Breast epithelium (tissue), 4 donors: ENCODE measurements at places on chromosomes 6 and 20. TPM values are rescaled to one million over a fixed set of nuclear protein-coding genes. Genes with fewer than 3 reads are reported as not detected.

GRCh38 chr6:11650025-11650696 lies 112.6 kb downstream of the TMEM170B start:
- H3K36me3 ChIP-seq = no peaks in the 10 kb centered on the region
- no peaks in the 10 kb centered on the region for H3K4me1 ChIP-seq
- H3K27me3 ChIP-seq = no peaks in the 10 kb centered on the region
- DNase-seq = no peak
- H3K27ac ChIP-seq = no peak overlapping the region
- no peak overlapping the region for H3K4me3 ChIP-seq

PHACTR2 gene
- total RNA-seq = 53.3 TPM

RAMACL gene
- 2.6 TPM for total RNA-seq

GRCh38 chr6:164290101-164290500 lies 875.6 kb downstream of the QKI start:
- DNase-seq = no peak
- H3K4me1 ChIP-seq = no peaks in the 10 kb centered on the region
- H3K27me3 ChIP-seq = no peaks in the 10 kb centered on the region
- H3K4me3 ChIP-seq = no peak overlapping the region
- H3K36me3 ChIP-seq = no peaks in the 10 kb centered on the region

DNA sequence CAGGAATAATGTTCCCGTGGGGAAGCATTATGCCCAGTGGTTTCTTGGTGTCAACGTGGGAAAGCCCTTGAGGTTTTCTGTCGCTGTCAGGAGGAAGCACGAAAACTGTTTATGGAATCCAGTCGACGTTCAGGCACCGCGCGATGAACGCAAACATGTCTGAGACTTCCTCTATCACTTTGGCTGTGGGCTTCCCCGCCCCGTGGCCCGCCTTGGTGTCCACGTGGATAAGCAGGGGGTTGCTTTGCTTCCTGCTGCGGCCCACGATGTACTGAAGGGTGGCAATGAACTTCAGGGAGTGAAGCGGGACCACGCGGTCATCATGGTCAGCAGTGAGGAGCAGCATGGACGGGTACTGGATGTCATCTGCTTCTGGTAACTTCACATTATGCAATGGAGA lies 98.2 kb upstream of the POPDC3 start:
- no peak overlapping the region for H3K4me3 ChIP-seq
- H3K4me1 ChIP-seq = no peaks in the 10 kb centered on the region
- no peaks in the 10 kb centered on the region for H3K36me3 ChIP-seq
- DNase-seq = no peak
- H3K27me3 ChIP-seq = no peaks in the 10 kb centered on the region
- H3K27ac ChIP-seq = no peak overlapping the region

ACOT8 gene
- total RNA-seq = 37.3 TPM

DNA sequence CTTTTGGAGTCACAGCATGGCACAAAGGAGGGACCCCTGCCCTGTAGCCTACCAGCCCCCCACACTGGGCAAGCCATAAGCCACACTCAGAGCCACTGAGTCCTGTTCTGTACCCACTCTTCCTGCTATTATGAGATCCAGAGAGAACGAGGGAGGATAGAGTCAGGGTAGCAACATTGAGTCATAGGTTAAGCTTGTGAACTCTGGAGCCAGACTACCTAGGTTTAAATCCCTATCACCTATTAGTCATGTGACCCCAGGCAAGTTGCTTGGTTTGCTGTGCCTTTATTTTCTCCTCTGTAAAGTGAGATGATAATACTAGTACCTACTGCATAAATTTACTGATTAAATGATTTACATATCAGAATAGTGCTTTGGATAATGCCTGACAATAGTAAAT lies 540 bp downstream of the CNBD2 start:
- no peak overlapping the region for H3K4me3 ChIP-seq
- H3K27me3 ChIP-seq = no peaks in the 10 kb centered on the region
- no peak for DNase-seq
- H3K27ac ChIP-seq = no peak overlapping the region
- no peaks in the 10 kb centered on the region for H3K36me3 ChIP-seq
- H3K4me1 ChIP-seq = no peaks in the 10 kb centered on the region

GRCh38 chr6:10535193-10535592 lies 14.0 kb downstream of the GCNT2 start:
- no peak overlapping the region for H3K4me3 ChIP-seq
- H3K27ac ChIP-seq = no peak overlapping the region

GRCh38 chr20:25227317-25227831 lies 20.5 kb upstream of the PYGB start:
- peak overlapping the region; percentile 86 for H3K27ac ChIP-seq
- DNase-seq = no peak
- peaks cover 12% of the 10 kb centered on the region for H3K4me1 ChIP-seq
- H3K36me3 ChIP-seq = no peaks in the 10 kb centered on the region
- H3K27me3 ChIP-seq = no peaks in the 10 kb centered on the region

- DNase-seq = no peak
- no peak overlapping the region for H3K4me3 ChIP-seq
- no peaks in the 10 kb centered on the region for H3K27me3 ChIP-seq
- no peaks in the 10 kb centered on the region for H3K36me3 ChIP-seq
These were observed 144.4 kb downstream of the AHI1 start for GRCh38 chr6:135353113-135353512.

DNA sequence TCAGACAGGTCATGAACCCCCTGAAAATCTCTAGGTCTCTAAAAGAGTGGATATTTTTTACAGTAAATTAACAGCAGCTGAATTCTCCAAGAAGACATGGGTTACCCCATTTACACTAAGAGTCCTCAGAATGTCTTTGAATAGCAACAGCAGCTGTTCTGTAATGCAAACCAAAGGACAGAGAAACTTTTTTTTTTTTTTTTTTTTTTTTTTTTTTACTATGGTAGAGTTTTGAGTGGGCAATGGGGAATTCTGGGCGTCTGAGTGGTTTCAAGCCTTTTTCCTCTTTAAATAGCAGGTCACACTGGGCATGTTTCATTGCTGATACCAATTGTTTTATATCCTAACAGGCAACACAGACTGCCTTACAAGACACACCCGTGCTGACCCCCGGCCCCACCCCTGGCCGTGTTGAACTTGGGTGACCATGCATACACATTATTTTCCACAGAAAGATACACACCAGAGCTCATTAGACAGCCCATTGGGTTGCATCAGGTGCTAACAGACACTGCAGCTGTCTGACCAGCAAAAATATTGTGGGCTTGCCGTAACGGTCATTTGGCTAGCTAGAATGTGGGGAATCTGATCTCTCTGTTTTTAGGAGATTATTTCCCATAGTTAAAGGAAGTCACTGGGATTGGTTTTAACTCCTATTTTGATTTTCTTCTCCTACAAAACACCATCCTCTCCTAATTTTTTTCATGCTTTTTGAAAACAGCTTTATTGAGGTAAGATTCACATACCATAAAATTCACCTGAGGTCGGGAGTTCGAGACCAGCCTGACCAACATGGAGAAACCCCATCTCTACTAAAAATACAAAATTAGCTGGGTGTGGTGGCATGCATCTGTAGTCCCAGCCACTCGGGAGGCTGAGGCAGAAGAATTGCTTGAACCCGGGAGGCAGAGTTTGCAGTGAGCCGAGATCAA lies 26.7 kb upstream of the IRF4 start:
- H3K27me3 ChIP-seq = peaks cover 37% of the 10 kb centered on the region
- H3K4me3 ChIP-seq = no peak overlapping the region
- H3K4me1 ChIP-seq = no peaks in the 10 kb centered on the region
- no peak for DNase-seq

DNA sequence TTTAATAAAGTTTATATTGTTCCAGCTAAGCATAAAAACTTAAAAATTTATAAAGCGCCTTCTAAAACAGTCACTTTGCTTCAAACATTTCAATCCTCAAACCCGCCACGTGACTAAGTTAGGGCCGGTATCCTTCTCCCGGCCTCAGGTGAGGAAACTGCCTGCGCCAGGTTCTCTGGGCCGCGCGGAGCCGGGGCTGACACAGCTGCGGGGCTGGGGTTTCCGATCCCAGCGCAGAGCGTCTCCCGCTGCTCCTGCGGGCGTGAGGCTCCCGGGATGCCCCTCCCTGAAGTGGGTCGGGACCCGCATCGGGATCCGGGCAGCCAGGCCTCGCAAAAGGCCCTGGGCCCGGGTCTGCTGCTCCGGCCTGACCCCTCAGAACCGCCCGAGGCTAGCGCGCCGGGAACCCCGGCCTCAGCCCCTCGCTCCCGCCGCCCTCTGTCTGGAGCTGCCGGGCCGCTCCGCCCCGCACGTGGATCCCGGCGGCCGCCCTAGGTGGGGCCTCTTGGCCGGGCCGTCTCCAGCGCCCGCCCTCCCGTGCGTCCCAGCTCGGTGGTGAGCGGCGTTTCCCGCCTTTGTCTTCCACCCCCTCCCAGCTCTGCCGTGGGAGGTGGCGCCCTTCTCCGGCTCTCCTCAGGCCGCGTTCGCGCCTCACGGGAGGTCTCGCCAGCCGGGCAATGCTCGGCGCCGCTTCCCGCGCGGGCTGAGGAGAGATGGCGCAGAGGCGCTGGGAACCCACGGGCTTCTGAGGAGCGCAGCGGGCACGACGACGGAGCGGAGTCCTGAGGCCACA lies 267.9 kb downstream of the DLL1 start:
- H3K4me1 ChIP-seq = peaks cover 8% of the 10 kb centered on the region
- H3K36me3 ChIP-seq = no peaks in the 10 kb centered on the region
- H3K27ac ChIP-seq = peak overlapping the region; percentile 68
- H3K27me3 ChIP-seq = no peaks in the 10 kb centered on the region

ACAT2 gene
- total RNA-seq = 9.4 TPM

DNA sequence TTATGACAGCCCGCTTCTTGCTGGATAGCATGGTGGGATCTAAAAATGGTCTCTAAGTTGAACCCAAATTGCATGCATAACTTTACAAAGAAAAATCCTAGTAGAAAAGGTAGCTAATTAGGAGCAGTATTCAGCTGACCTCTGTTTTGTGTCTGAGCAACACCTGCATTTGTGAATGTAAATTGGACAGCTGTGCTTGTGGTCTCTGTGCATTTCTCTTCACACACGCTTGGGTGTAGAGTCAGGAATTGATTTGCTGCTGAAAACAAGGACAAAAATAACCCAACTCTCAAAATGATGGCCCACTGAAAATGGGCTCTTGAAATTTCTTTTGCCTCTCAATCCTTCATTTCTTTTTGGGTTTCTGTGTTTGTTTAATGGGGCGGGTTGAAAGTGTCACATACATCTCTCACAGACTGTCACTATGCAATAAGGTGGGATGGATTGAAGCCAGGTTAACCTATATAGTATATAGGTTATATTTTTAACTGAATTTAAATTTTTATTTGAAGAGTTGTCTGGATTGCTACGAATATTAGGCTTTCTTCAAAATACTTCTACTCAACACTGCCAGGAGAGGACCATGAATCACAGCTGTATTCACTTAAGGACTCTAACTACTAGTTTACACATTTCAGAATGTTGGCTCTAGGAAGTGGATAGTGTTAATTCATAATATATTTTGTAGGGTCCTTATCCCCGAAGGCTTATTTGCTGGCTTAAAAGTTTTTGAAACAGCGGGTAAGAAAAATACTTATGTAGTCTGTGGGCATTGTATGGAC lies 46.5 kb downstream of the SOBP start:
- H3K27ac ChIP-seq = no peak overlapping the region
- no peaks in the 10 kb centered on the region for H3K36me3 ChIP-seq
- no peak overlapping the region for H3K4me3 ChIP-seq
- H3K27me3 ChIP-seq = no peaks in the 10 kb centered on the region
- H3K4me1 ChIP-seq = no peaks in the 10 kb centered on the region

GRCh38 chr20:37907330-37907676 lies 4.4 kb downstream of the VSTM2L start:
- no peak overlapping the region for H3K4me3 ChIP-seq
- DNase-seq = no peak
- H3K27me3 ChIP-seq = peaks cover 47% of the 10 kb centered on the region
- no peaks in the 10 kb centered on the region for H3K4me1 ChIP-seq

GRCh38 chr6:18280084-18280483 lies 15.8 kb upstream of the DEK start:
- peaks cover 7% of the 10 kb centered on the region for H3K4me1 ChIP-seq
- no peaks in the 10 kb centered on the region for H3K36me3 ChIP-seq
- H3K27me3 ChIP-seq = peaks cover 32% of the 10 kb centered on the region
- no peak for DNase-seq

TRIM40 gene
- total RNA-seq = not detected

DNA sequence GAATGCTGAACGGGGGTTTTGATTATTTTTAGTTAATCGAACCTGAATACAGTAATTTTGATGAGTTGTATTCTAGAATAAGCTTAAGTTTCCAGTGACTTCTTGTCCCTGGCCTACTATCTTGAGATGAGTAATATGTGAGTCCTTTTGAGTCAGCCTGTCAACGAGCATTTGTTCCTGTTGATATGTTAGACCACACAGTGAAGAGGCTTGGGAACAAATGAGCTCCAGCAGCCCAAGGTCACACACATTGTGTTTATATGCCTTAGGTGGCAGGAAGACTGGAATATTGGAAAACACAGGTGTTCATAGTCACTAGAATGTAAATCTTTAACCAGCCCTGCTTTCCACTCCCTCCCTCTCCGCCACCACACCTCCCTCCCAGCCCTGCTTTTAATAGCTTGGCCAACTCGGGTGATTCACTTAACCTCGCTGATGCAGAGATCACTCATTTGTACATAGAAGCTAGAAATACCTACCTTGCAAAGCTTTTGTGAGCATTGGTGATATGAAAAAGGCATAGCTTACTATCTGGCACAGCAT lies 9.1 kb downstream of the SMPDL3A start:
- DNase-seq = no peak
- H3K27ac ChIP-seq = no peak overlapping the region
- no peaks in the 10 kb centered on the region for H3K36me3 ChIP-seq
- H3K4me3 ChIP-seq = no peak overlapping the region
- no peaks in the 10 kb centered on the region for H3K27me3 ChIP-seq
- no peaks in the 10 kb centered on the region for H3K4me1 ChIP-seq

- no peaks in the 10 kb centered on the region for H3K36me3 ChIP-seq
- no peaks in the 10 kb centered on the region for H3K27me3 ChIP-seq
- no peak overlapping the region for H3K27ac ChIP-seq
- H3K4me1 ChIP-seq = no peaks in the 10 kb centered on the region
These were observed 394.3 kb downstream of the MAFB start for GRCh38 chr20:40294747-40295146.

DNA sequence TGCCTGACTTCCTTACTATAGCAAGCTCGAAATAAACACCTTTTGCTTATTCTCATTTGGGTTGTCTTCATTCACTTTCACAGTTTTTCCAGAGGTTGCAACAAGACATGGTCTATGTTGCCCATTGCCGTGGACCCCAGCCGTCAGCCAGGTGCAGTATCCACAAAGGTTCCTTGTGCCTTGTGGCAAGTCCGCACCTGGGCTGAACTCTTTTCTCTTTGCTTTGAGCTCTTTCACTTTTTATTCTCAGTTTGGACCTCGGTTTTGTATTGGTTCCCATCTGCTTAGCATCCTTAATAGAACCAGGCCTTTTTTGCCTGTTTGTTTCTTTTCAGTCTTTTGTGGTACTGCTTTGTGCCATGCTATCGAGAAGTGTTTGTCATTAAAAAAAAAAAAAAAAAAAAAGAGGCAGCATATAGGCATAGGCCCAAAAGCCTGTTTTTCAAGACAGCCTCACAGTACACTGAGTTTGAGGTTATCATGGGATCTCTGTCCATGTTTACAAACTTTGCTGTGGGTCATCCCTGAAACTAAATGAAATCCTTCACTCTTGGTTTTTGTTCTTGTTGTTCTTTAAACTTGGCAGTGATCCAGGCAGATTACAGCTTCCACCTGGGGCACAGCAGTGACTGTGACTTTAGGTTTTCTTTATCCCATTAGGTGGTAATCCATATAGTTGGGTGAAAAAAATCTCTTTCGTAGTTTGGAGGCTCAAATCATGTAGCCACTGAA lies 33.3 kb downstream of the GSTA3 start:
- no peak for DNase-seq
- no peaks in the 10 kb centered on the region for H3K36me3 ChIP-seq
- H3K27me3 ChIP-seq = no peaks in the 10 kb centered on the region
- H3K4me1 ChIP-seq = no peaks in the 10 kb centered on the region

GRCh38 chr6:37283268-37283667 lies 25.3 kb upstream of the TMEM217 start:
- H3K36me3 ChIP-seq = no peaks in the 10 kb centered on the region
- H3K27ac ChIP-seq = no peak overlapping the region
- H3K4me1 ChIP-seq = no peaks in the 10 kb centered on the region
- no peak for DNase-seq
- H3K27me3 ChIP-seq = no peaks in the 10 kb centered on the region
